ENCODE measurements at places on chromosomes 5 and 9.

GRCh38 chr9:135701959-135702721 lies at the start of gene KCNT1:
Gene KCNT1 (plus strand): TSS chr9:135702185. CDS start chr9:135702259, 74 bp downstream.
- no peaks in the 10 kb centered on the region for H3K36me3 ChIP-seq
- no peak within 1 kb of the TSS for H3K27ac ChIP-seq
- DNase-seq, result peak; percentile 25

- no peaks in the 10 kb centered on the region for H3K27me3 ChIP-seq
- no peak overlapping the region for H3K4me3 ChIP-seq
- no peak for DNase-seq
- peaks cover 22% of the 10 kb centered on the region for H3K36me3 ChIP-seq
- H3K27ac ChIP-seq, result peak overlapping the region; percentile 34
Observed at GRCh38 chr9:3479514-3480352, 46.1 kb downstream of the RFX3 start.

GRCh38 chr5:2622866-2623265 lies 128.6 kb downstream of the IRX2 start:
- no peaks in the 10 kb centered on the region for H3K36me3 ChIP-seq
- no peaks in the 10 kb centered on the region for H3K4me1 ChIP-seq
- no peaks in the 10 kb centered on the region for H3K27me3 ChIP-seq
- no peak overlapping the region for H3K27ac ChIP-seq

DNA sequence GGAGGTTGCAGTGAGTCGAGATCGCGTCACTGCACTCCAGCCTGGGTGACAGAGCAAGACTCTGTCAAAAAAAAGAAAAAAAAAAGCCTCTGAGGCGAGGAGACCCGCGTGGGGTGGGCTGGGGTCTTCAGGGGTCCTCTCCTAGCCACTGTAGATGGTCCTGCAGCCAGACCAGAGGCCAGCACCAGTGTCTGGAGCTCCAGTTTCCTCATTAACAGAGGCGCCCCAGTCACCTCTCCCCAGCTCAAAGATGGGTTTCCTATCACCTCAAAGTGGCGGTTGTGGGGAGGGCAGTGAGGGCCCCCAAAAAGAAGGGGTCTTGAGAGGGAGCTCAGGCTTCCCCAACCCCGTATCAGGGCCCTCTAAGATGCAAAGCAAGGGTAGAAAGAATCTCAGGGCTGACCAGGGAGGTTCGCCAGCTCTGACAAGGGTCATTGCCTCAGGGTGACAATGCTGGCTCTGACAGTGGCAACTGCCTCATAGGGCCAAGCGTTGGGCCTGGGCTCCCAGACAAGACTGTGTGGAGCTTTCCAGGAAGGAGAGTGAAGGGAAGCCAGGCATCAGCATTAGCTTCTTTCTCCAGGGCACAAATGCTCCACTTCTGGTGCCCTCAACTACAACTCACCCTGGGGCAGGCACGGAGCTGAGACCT lies 15.0 kb downstream of the STK10 start:
- peak overlapping the region; percentile 87 for H3K4me3 ChIP-seq
- H3K27me3 ChIP-seq, result no peaks in the 10 kb centered on the region
- no peak for DNase-seq
- H3K27ac ChIP-seq, result peak overlapping the region; percentile 100
- H3K4me1 ChIP-seq, result peaks cover 83% of the 10 kb centered on the region

- H3K36me3 ChIP-seq, result peaks cover 1% of the 10 kb centered on the region
- DNase-seq, result no peak
- no peak overlapping the region for H3K27ac ChIP-seq
- no peaks in the 10 kb centered on the region for H3K4me1 ChIP-seq
- peaks cover 13% of the 10 kb centered on the region for H3K27me3 ChIP-seq
- H3K4me3 ChIP-seq, result no peak overlapping the region
Observed at GRCh38 chr5:74516211-74516636, 124.3 kb downstream of the ENC1 start.

- DNase-seq, result no peak
- H3K36me3 ChIP-seq, result peaks cover 4% of the 10 kb centered on the region
- no peak overlapping the region for H3K27ac ChIP-seq
- H3K27me3 ChIP-seq, result no peaks in the 10 kb centered on the region
- H3K4me3 ChIP-seq, result no peak overlapping the region
- H3K4me1 ChIP-seq, result peaks cover 35% of the 10 kb centered on the region
Observed at GRCh38 chr5:40571729-40572128, 108.0 kb upstream of the PTGER4 start.

- no peaks in the 10 kb centered on the region for H3K36me3 ChIP-seq
- H3K27me3 ChIP-seq, result no peaks in the 10 kb centered on the region
- H3K4me1 ChIP-seq, result peaks cover 4% of the 10 kb centered on the region
- H3K4me3 ChIP-seq, result no peak overlapping the region
- DNase-seq, result no peak
- no peak overlapping the region for H3K27ac ChIP-seq
Observed at GRCh38 chr9:110933350-110934001, 104.8 kb downstream of the LPAR1 start.

GRCh38 chr5:15904899-15905830 lies 274.4 kb downstream of the MARCHF11 start:
- H3K27me3 ChIP-seq, result no peaks in the 10 kb centered on the region
- H3K4me3 ChIP-seq, result no peak overlapping the region

- no peaks in the 10 kb centered on the region for H3K36me3 ChIP-seq
Observed at GRCh38 chr5:164119806-164120447, 614.5 kb downstream of the MAT2B start.

DNA sequence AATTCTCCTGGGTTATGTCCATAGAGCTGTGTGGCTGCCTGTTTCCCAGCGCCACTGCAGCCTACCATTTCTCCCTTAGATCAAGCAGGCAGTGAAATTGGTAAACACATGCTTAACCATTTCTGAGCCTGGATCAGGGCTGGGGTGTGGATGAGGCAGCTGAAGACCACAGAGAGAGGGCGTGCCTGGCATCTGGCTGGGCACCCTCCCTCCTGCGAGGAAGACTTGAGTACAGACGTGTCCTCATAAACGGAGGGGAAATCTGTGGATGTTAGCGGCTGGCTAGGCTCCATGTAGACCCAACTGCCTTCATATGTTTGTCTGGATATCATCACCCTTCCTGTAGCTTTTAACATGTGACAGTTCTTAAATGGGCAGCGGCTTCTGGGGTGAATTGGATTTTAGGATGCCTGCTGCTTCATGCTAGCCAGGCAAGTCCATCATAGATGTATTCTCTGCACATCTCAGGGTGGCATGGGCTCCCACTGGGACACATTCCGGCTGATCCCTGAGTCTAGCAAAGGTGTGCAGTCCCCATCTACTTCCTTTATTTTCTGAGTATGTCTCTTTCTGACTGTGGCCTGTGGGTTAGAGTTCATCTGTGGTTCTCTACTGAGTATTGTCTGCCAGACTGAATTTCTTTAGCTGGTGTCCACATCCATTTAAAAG lies 11.0 kb downstream of the RGS3 start:
- H3K27ac ChIP-seq, result no peak overlapping the region
- H3K36me3 ChIP-seq, result no peaks in the 10 kb centered on the region
- peaks cover 8% of the 10 kb centered on the region for H3K4me1 ChIP-seq
- DNase-seq, result no peak
- no peak overlapping the region for H3K4me3 ChIP-seq

GRCh38 chr9:127846443-127847177 lies 7.8 kb downstream of the ENG start:
- H3K27me3 ChIP-seq, result no peaks in the 10 kb centered on the region
- H3K4me1 ChIP-seq, result peaks cover 3% of the 10 kb centered on the region
- no peak overlapping the region for H3K27ac ChIP-seq
- no peak for DNase-seq
